Omental fat pad (tissue), 4 donors: ENCODE measurements at places on chromosomes 11 and 22. TPM values are rescaled to one million over a fixed set of nuclear protein-coding genes. Genes with fewer than 3 reads are reported as not detected.

GRCh38 chr11:32118025-32118974 lies 27.4 kb downstream of the RCN1 start:
- DNase-seq = no peak

DNA sequence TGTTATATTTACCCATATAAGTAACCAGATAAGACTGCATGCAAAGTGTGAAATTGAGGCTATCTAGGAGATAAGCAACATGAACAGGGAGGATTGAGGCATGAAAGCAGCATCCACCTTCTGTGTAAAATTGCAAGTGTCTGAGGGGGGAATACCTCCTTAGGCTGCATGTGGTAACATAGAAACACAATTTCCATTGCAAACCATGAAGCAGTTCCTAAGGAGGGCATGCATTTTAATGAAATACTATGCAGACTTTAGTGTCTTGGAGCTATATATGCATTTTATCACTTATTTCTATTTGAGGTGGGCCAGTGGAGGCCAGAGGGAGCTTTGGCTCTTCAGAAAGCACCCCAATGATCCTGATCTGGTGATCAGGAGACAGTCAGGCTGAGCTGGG lies 160.2 kb downstream of the C11orf91 start:
- no peak for DNase-seq

GRCh38 chr11:93267383-93267782 lies 63.2 kb upstream of the DEUP1 start:
- no peak for DNase-seq

GRCh38 chr11:74615311-74615710 lies 22.9 kb downstream of the POLD3 start:
- no peak for DNase-seq

GRCh38 chr11:109970516-109971183 lies 122.5 kb upstream of the ZC3H12C start:
- DNase-seq = no peak

- DNase-seq = no peak
Observed at GRCh38 chr22:19509191-19509590, 15.0 kb downstream of the CLDN5 start.

DNA sequence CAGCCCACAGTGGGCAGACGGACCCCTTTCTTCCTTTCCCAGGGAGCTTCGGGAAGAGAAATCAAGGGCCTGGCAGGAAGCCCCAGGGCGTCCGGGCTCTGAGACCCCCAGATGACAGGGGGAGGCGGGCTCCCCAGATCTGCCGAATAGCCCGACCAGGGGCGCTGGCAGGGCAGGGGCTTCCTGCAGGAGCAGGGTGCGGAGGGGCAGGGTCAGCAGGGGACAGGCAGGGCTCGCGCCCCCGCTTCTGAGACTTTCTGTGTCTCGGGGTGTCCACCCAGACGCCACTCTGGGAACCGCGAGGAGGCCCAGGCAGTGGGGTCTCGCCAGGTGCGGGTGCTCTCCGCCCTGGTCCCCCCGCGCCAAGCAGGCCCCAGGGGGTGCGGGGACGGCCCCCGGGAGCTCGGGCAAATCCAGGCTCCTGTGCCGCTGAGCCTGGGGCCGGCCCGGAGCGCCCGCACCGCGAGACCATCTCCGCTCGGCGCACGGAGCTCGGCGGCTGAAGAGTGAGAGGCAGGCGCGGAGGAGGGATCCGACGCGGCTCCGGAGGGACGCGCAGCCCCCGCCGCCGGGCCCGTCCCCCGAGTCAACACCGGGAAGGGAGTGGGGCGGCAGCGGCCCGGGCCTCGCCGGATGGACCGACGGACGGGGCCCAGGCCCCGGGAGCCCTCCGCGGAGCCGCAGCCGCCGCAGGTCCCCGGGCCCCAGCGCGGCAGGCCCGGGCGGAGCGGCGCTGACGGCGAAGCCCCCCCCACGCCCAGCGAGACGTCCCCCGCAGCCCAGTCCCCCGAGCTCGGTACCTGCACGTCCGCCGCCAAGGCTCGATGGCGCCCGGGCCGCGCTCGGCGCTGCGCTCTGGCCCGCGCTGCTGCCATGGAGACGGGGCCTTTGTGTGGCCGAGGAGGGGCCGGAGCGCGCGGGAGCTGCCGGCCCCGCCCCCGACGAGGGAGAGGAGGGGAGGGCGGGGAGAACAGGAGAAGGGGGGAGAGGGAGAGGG lies at the start of gene PLXNB2:
TSS of gene PLXNB2 (minus strand) at position 894 of the 997 bp plus-strand sequence. CDS start 17,062 bp downstream, outside the sequence.
- no peak for DNase-seq

GRCh38 chr11:111301842-111302118 lies 3.4 kb downstream of the POU2AF3 start:
- no peak for DNase-seq

- DNase-seq = no peak
Observed at GRCh38 chr11:115197031-115197430, 307.2 kb downstream of the CADM1 start.

DNA sequence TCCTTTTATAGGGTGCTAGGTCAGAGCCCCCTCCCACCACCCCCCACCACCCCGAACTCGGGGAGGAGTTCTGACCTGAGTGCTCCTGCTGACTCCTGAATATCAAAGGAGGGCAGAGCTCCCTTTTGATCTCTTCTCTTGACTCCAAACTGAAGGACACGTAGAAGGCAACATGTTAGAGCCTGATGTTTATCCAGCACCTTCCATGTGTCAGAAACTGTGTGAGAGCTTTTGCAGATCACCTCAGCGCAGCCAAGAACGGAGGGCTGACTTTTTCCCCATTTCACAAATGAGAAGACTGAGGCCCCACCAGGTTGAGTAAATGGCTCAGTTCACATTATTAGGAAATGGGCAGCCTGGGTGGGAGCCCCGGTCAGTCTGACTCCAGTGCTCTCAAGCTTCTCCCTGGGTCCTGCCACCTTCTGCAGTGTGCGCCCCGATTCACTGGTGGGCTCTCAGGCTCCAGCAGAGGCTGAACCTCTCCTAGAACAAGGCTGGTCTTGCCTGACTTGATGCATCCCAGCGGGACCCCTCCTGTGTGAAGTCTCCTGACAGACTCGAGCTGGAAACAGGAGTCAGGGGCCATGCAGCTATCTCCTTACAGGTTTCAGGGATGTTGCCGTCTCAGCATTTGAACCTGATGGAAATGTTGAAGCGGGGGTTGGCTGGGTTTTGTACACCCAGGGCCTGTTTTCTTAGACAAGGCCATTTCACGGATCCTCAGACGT lies 98.5 kb downstream of the TSPAN18 start:
- DNase-seq = no peak

- DNase-seq = no peak
Observed at GRCh38 chr11:63855975-63856374, 17.1 kb downstream of the MARK2 start.

DNA sequence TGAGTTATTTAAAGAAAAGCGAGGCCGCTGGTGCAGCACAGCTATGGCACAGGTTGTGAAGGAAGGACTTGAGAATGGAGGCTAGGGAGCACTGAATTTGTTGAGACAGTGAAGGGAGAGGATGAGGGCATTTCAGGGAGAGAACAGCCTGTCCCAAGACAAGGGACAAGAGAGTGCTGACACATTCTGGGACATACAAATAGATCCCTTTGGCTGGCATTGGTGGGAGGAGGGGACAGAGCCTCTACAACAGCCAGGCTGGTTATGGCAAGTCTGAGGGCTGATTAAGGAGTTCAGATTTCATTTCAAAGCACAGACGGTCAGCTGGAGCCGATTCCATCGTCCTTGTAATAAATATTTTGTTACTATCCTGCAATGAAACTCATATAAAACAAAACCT lies 1.7 kb upstream of the SLC29A2 start:
- no peak for DNase-seq

DNA sequence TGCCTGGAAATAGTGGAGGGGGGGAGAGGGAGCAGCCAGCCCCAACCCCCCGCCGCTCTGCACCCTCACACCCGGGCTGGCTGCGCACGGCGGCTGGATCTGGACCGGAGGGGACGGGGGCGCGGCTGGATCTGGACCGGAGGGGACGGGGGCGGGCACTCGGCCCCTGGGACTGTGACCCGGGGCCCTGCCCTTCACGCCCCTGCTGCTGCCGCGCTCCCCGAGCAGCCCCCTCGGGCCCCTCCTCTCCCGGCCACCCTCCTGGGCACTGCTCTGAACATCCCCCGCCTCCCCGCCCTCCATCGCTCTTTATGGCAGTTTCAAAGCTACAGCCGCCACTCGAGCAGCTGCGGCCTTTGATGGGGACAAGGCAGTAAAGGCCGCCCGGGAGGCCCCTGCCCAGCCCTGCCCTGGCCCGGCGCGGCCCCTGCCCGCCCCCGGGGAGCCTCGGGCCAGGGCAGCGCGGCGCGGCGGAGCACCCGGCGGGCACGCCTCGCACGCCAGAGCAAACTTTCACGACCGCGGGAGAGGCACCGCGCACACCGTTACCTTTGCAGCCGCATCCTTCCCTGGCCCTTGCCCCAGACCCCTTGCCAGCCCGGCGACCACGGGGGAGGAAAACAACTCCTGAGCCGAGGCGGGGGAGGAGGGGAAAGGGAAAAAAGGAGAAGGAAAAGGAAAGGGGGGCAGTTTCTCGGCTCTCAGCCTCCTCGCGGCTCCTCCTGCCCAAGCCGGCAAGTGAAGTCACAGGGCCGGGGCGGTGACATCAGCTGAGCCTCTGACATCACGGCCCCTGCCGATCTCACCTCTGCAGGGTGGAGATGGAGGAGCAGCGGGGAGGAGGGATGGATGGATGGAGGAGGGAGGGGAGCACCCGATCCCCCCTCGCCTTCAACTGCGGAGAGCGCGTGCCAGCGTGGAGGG lies 13.1 kb upstream of the TCF20 start:
- DNase-seq = no peak

DNA sequence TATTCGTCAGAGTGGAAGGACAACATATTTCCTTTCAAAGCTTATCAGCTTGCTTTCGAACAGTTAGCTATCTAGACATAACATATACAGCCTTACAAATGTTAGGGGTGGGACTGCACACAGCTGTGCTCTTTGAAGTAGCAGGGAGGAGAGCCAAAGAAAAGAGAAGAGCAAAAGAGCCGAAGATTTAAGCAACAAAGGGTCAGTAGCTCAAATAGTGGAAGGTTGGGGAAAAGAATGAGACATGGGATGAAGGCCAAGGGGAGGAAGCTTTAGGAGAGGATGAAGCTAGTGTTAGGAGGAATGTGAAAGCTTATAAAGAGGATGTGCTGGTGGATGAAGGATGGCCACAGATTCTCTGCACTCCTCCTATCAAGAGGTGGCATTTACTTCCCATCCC lies 31.8 kb upstream of the IGSF22 start:
- DNase-seq = no peak

- no peak for DNase-seq
Observed at GRCh38 chr11:17952487-17952886, 60.4 kb downstream of the SERGEF start.

- DNase-seq = no peak
Observed at GRCh38 chr22:50601669-50602337, 1.2 kb downstream of the MAPK8IP2 start.

GRCh38 chr11:126751242-126751641 lies 249.3 kb downstream of the KIRREL3 start:
- no peak for DNase-seq

- DNase-seq = no peak
Observed at GRCh38 chr11:113818426-113818825, 38.8 kb downstream of the CLDN25 start.

DNA sequence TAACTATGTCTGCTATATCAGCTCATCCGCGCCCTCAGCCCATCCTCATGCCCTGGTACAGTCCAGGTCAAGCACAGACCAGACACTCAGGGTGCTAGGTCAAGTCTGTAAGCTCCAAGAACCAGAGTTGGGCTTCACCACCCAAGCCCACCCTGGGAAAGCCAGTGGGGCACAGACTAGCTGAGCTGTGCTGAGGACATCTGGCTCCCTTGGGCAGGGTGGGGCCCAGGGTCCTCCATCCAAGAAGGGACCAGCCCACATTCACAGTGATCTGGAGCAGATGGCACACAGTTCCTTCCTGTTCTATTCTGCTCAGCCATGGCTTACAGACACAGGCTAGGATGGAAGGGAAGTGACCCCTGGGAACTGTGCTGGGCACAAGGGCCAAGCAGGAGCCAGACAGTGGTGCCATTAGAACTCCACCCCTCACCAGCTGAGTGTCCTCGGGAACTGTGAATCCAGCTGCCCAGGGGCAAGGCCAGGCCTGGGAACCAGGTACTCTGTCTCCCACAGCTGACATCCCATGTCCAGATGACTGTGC lies 9.1 kb downstream of the P2RY6 start:
- no peak for DNase-seq

- no peak for DNase-seq
Observed at GRCh38 chr22:27501191-27501936, 300.2 kb downstream of the MN1 start.

GRCh38 chr22:31333641-31334040 lies 12.5 kb downstream of the PATZ1 start:
- no peak for DNase-seq

DNA sequence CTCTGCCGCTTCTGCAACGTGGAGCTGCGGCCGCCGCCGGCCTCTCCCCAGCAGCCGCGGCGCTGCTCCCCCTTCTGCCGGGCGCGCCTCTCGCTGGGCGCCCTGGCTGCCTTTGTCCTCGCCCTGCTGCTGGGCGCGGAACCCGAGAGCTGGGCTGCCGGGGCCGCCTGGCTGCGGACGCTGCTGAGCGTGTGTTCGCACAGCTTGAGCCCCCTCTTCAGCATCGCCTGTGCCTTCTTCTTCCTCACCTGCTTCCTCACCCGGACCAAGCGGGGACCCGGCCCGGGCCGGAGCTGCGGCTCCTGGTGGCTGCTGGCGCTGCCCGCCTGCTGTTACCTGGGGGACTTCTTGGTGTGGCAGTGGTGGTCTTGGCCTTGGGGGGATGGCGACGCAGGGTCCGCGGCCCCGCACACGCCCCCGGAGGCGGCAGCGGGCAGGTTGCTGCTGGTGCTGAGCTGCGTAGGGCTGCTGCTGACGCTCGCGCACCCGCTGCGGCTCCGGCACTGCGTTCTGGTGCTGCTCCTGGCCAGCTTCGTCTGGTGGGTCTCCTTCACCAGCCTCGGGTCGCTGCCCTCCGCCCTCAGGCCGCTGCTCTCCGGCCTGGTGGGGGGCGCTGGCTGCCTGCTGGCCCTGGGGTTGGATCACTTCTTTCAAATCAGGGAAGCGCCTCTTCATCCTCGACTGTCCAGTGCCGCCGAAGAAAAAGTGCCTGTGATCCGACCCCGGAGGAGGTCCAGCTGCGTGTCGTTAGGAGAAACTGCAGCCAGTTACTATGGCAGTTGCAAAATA lies 816 bp downstream of the PDE3B start:
- DNase-seq = no peak

- no peak for DNase-seq
Observed at GRCh38 chr11:91158891-91159537, 936.2 kb upstream of the CHORDC1 start.

DNA sequence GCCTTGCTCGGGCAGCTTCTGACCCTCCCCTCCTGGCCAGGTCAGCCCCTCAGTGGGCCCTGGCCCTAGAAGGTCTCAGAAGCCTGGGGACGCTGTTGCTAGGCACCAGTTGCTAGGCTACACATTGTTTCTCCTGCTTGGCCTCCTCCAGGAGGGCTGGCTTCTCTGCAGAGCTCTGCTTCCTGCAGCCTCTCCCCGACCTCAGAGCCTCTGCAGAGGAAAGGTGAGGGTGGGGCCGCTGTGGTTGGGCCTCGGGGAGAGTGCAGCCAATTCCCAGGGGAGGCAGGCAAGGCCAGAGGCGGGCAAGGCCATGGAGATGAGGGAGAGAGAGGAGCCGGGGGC lies 27.6 kb upstream of the LRRC10B start:
- DNase-seq = no peak

INSC gene
- 3.0 TPM for total RNA-seq

TRPM5 gene
- total RNA-seq = not detected

TMEM80 gene
- total RNA-seq = 31.5 TPM

KRTAP5-7 gene
- total RNA-seq = not detected

RFPL2 gene
- not detected for total RNA-seq

GP1BB gene
- total RNA-seq = 0.88 TPM

MOV10L1 gene
- total RNA-seq = 0.63 TPM

OR51B5 gene
- 0.63 TPM for total RNA-seq

GRIK4 gene
- total RNA-seq = not detected

IGSF9B gene
- total RNA-seq = 29.7 TPM
